Cardiac muscle cell (in vitro differentiated cells and primary cell): ENCODE measurements at places on chromosomes 5 and 9. TPM values are rescaled to one million over a fixed set of nuclear protein-coding genes. Genes with fewer than 3 reads are reported as not detected.

- DNase-seq = no peak
Measured at GRCh38 chr9:122841501-122841900, 13.1 kb upstream of the PDCL start.

DNA sequence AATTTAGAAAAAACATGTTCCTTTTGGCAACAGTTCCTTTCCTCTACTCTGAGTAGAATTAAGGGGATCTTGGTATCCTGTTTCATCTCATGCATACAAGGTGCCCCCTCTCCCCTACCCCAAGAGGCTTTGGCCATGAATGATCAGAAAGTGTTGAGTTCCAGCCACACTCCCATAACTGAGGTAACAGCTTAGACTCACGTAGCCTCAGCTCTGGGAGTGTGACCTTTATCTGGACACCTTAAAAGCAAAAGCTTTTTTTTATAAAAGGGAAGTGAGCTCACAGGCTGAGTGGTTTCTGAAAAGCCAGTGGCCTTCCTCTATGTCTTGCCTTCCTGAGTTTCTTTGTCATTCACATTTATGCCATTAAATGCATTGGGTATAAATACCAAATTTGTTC is 900 bp upstream of the HAVCR2 start:
- no peak for DNase-seq

- DNase-seq = no peak
Measured at GRCh38 chr9:97562542-97562941, 61.1 kb downstream of the TMOD1 start.

GRCh38 chr5:56543441-56544388 is 271.6 kb upstream of the MAP3K1 start:
- peak; percentile 24 for DNase-seq

- no peak for DNase-seq
Measured at GRCh38 chr9:19583890-19584289, 175.1 kb downstream of the ACER2 start.

DNA sequence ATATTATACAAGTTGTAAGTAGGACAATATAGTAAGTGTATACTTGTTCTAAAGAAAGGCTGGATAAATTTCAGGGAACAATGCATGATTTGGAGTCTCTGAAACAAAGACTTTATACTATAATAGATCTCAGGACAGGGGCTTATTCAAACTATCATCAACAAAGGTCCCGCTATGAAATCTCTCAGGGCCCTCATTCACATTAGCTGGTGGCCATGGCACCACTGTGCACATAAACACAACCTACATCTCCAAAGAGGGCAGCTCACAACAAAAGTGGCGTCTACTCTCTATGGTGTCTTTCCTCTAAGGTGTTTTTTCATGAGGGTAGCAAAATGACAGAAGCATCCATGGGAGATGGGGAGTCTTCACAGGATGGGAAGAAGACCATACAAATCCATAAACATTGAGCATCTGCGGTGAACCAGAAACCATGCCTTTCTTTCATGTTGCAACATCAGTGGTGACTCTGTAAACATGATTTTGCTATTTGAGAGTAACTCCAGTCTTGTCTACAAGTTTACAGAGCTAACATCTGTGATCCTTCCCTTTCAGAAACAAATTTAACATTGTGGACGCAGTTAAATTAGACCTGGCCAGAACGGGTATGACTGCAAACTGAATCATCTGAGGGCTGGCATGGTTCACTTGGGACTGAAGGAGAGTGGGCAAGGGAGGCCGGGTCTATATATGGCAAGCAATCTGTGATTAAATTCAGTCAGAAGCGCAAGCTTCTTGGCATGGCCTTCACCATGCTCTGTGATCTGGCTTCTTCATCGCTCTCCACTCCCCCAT is 5.5 kb downstream of the TTLL11 start:
- no peak for DNase-seq

- peak; percentile 95 for DNase-seq
Measured at GRCh38 chr9:134662143-134662876, 20.7 kb downstream of the COL5A1 start.

DNA sequence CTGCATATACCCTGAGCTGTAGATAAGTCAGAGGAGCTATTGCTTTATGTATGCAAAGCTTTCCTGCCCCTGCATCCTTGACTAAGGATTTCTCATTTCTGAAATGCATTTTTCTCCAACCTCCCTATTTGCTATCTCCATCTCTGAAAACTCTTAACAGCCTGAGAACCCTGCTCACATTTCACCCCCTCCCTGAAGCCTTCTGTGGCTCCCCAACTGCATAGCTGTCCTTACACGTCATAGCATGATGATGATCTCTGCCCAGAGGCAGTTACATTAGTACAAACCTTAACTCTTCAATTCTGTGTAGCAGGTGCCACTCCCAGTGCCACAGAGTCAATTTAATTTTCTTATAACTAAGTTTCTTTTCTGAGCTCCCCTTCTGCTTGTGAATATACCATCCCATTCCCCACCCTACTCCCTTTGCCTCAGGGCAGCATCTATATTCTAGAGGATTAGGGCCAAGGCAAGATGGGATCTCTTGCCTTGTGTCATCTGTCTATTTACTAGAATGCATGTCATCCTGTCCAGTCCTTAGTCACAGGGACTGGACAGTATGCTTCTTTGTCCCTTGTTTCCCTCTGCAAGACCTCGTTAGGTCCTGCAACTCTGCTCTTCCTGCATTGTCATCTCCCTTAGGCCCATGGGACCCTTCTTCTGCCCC is 149.7 kb upstream of the SPRY4 start:
- no peak for DNase-seq

- no peak for DNase-seq
Measured at GRCh38 chr9:81791076-81791475, 101.7 kb upstream of the TLE1 start.

DNA sequence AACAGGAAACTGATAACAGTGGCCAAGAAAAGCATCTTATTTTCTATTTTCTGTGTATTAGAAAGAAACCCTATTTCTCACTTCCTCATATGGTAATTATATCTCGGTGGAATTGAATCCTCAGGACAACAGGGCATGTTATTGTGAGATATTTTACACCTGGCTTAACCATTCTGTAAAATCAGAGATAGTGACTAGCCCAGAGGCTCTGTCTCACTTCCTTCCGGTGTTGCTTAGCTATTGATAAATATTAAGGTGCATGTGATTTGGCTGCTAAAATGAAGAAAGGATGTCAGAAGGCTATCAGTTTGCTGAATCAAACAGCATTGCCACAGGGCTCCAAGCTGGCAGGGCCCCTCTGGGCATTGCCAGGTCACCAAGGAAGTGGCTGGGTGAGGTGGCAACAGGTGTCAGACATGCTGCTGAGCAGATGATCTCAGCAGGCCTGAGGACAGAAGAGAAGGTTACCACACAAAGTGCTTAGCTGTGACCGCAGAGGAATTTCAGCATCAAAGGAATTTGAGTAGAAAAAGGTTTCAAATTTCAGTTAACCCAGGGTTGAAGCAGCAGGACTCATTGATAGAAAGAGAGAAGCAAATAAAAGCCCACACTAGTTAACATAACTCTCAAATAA is 330.7 kb downstream of the PDE4D start:
- DNase-seq = peak; percentile 54

DNA sequence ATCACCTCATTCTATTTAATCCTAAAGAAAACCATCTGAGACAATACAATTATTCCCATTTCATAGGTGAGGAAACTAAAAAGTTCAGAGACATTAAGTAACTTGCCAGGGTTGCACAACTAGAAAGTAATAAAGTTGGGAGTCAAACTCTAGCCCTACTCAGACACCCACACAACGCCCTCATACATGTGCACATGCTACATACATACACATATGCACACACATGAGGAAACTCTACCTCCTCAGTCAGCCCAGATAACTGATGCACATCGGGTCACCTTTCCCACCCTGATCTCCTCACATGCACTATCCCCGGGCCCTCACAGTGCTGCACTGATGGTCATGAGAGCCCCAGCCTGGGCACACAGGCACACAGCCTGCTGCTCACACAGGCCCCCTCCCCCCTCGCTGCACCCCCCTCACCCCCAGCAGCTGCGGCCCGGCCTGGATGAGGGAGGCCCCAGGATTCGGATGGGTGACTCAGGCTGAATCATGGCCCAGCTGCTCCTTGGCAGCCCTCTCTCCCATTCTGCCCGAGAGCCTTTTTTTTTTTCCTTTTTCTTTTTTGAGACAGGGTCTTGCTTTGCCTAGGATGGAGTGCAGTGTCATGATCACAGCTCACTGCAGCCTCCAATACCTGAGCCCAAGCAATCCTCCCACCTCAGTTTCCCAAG is 5.0 kb upstream of the GPRIN1 start:
- DNase-seq = peak; percentile 72

DNA sequence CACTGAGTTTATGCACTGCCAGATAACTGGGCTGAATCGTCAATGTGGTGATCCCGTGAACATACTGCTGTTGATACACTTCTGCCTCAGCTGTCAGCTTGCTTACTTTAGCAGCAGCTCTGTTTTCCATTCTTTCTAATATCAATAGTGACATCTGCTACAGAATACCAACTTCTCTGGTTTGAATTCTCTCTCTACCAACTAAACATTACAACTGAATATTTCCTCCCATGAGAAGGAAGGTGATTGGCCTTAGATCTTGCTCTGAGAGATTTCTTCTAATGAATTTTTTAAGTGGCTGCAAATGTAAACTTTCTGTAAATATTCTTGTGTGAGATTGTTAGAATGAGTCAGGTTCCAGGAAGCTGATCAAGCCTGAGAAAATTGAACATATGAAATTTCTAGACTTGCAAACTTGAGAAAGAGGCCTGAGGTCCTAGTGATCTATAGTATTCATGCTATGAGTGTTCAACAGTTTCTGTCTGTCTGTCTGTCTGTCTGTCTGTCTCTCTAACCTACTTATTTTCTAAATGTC is 205.5 kb upstream of the CDKN2B start:
- DNase-seq = no peak

GRCh38 chr9:36398745-36399144 is 1.3 kb downstream of the RNF38 start:
- DNase-seq = peak; percentile 17

- peak; percentile 45 for DNase-seq
Measured at GRCh38 chr9:86585422-86586143, 231.4 kb upstream of the TUT7 start.

GRCh38 chr9:121067640-121068039 is 7.1 kb upstream of the CNTRL start:
- DNase-seq = no peak

- DNase-seq = peak; percentile 8
Measured at GRCh38 chr5:79205965-79206364, 30.0 kb upstream of the JMY start.

- no peak for DNase-seq
Measured at GRCh38 chr5:175674731-175675346, 17.0 kb downstream of the HRH2 start.

GRCh38 chr5:84635235-84636055 is 250.8 kb upstream of the EDIL3 start:
- no peak for DNase-seq

DNA sequence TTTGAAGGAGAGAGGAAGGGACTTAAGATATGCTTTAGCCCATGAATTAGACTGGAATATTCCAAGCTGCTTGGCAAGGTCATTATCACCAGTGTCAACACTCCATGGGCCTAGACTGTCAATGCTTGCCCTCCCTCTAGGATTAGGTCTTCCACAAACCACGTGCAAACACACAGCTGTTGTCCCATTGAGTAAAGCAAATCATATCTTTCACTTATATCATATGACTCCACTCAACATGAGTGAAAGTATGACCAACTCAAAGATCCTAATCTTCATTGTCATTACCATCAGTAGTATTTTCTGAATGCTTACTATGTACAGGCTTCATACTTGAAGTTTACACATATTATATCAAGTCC is 57.0 kb upstream of the GRAMD2B start:
- DNase-seq = no peak

DNA sequence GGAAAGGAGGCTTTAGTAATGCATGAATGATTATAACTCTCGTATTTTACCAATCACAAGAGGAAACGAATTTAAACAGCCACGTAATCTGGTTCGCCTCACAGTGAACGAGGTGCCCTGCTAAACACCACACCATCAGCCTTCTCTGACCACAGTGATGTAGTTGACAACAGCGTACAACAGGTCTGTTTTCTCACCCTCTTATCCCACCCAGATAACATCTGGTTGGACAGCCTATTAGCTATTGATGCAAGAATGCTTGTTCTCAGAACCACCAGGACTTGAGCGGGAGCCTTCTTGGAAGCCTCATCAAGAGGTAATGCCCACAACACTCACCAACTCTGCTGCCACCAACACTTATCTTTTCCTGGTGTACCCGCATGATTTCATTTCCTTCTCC is 23.3 kb downstream of the SLC1A3 start:
- no peak for DNase-seq

- DNase-seq = peak; percentile 12
Measured at GRCh38 chr5:151923866-151924476, 680 bp downstream of the GLRA1 start.

- DNase-seq = no peak
Measured at GRCh38 chr5:53560028-53560427, 411 bp upstream of the NDUFS4 start.

The WDR38 gene
- not detected in 2 replicates for total RNA-seq

The IL33 gene
- not detected in 2 replicates for total RNA-seq

The ZBED3 gene
- total RNA-seq = 2.3 and 4.3 TPM in 2 replicates

The SMARCA2 gene
- total RNA-seq = 31.3 and 43.0 TPM in 2 replicates

The SLC6A19 gene
- total RNA-seq = 0.09 and 0.49 TPM in 2 replicates

The INSYN2B gene
- 3.9 and 9.3 TPM in 2 replicates for total RNA-seq

The GARIN3 gene
- total RNA-seq = not detected in 2 replicates

The CTSV gene
- 29.0 and 33.9 TPM in 2 replicates for total RNA-seq

The HK3 gene
- not detected in 2 replicates for total RNA-seq

The ADAMTS19 gene
- 69.6 and 111 TPM in 2 replicates for total RNA-seq
